Frontal cortex (tissue), 4 donors: ENCODE measurements at places on chromosomes 2 and 18.

DNA sequence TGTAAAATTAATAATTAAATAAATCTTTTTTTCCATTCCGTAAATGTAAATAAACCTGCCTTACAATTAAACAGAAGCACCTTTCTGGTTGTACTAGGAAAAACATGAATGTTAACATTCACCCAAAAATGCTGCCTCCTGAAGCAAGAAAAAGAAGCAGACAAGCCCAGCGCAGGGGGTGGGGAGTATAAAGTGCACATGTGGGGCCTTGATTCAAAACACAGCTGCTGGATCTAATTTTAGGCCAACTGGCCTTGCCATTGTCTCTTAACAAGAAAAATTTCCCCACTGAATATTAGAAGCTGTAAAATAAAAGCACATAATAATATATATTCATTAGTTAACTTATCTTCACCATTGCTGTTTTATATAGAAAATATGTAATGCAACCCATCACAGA is 28.3 kb downstream of the TCF4 start:
- DNase-seq, result no peak

DNA sequence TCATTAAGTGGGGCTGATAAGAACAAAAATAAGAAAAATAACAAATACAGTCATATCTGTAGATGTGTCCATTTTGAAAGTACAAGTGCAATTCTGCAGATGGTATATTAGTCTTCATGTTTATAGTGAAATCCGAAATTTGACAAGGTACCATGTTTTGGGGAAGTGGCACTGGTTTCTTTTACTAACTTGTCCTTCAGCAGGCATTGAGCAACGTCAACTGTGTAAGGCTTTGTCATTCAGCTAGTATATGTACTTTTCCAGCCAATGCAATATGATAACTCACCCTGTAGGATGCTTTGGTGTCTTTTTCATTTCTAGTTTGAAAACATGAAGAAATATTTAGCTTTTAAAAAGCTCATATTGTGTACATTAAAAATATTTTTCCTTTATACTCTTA is 139.9 kb downstream of the MCFD2 start:
- DNase-seq, result no peak

GRCh38 chr18:62370366-62370765 is 45.3 kb downstream of the TNFRSF11A start:
- no peak for DNase-seq

DNA sequence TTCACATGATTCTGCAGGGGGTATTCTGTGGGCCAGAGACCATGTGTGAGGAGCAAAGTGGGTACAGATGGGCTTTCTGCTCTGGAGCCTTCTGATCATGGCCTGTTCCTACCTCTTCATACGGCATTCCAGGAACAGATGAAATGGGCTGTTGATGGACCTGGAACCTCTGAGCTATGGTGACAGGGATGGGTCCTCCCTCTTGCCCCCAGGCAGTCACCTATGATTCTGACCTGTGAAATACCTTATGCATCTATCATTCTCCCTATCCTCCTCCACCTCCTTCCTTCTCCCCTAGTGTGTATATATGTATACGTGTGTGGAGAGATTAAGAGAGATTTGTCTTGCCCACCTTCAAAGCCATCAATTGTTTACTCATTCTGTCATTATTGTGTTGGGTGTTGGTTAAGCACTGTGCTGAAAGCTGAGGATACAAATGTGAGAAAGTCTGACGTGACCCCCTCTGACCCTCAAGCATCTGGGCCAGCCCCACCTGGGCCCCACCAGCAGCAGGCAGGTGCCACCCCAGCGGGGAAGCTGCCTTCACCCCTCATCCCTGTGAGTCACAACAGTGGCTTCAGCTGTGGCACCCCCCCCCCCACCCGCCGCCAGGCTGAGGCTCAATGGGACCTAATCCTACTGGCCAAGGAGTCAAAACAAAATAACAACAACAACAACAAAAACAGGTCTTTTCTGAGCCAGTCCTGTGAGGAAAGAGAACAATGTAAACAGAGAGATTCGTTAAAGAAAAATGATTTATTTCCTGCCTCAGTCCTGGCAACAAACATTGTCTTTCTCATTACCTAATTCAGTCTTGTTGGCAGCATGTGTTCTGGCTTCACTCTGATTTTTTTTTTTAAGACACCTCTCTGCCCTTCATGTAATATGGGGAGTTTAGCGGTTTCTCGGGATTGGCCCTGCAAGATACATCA is 103.8 kb upstream of the CDC42EP3 start:
- no peak for DNase-seq

- no peak for DNase-seq
Measured at GRCh38 chr2:130766037-130766436, 10.7 kb downstream of the AMER3 start.

- peak; percentile 35 for DNase-seq
Measured at GRCh38 chr2:161426922-161427663, 11.0 kb downstream of the TBR1 start.

- no peak for DNase-seq
Measured at GRCh38 chr2:12416600-12416999, 300.1 kb upstream of the TRIB2 start.

GRCh38 chr2:238927746-238928519 is 80.0 kb downstream of the TWIST2 start:
- DNase-seq, result no peak

DNA sequence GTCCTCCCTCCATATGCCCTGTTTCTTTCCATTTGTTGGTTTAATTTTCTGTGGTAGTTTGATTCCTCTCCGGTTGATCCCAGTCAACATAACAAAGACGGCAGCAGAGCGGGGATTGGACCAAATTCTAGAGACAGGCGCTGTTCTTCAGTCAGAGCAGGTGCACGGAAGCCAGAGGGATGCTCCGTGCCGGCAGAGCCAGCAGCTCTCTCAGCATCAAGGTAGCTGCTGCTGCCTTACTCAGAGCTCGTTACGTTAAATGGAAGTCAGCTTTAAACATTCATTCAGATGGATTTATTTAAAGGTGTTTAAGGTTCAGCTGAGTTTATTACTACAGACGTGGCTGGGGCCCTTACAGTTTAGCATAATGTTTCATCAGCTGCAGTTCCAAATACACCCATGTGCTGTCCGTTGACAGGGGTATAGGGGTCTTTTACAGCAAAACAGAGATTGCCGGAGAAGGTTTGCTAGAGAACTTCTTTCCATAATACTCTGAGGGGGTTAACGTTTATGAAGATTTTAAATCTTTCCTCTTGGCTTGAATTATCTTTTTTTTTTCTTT is 497.2 kb upstream of the PIK3C3 start:
- no peak for DNase-seq

GRCh38 chr2:217593732-217594131 is 409.1 kb downstream of the TNS1 start:
- no peak for DNase-seq

GRCh38 chr2:45981384-45981930 is 315.8 kb upstream of the EPAS1 start:
- no peak for DNase-seq
